ENCODE measurements at places on chromosomes 12 and 14.

DNA sequence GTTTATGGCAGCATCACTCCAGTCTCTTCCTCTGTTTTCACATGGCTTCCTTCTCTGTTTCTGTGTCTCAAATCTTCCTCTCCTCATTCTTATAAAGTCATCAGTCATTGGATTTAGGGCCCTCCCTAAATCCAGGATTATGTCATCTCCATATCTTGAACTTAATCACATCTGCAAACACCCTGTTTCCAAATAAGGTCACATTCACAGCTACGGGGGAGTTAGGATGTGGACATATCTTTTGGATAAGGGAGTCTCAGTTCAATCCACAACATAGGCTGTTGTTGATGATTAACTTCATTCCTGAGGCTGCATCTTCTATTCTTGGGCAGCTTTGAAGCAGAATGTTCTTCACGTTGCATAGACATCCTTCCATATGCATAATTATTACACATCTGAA is 40.3 kb upstream of the NTF3 start:
- no peak for DNase-seq

DNA sequence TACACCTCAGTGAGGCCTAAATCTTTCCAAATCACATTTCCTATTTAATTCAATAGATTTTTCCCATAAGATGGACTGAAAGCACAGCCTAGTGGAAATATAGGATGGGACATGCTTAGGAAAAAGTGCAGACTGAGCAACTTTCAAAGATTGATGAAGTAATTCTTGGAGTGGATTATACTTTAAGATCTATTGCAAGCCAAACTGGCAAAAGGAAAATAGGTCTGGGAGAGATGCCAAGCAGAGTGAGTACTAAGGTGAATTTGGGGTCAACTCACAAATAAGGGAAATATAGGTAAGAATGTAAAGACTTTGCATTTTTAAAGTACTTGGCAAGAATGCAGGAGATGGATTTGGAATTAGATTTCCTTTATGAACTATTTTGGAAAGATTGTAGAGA is 170.2 kb upstream of the FOXG1 start:
- DNase-seq, result no peak

DNA sequence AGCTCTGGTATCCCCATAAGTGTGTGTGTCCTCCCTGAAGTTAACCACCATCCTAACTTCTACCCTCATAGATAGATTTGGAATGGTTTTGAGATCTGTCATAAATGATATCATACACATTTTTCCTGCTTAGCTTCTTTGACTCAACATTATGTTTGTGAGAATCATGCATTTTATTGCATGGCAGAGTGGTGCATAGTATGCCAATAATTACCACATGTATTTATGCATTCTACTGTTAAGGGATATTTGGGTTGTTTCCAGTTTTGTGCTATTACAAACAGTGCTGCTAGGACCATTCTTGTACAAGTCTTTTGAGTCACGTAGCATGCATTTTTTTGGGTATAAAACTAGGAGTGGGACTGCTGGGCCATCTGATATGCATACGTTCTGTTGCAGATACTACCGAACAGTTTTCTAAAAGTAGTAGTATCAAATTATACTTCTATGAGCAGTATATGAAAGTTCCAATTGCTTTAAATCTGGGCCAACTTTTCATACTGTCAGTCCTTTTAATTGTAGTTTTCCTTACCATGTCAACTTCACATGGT is 13.4 kb downstream of the GRIP1 start:
- DNase-seq, result no peak

GRCh38 chr12:51264297-51264696 is 5.9 kb downstream of the SMAGP start:
- no peak for DNase-seq

- no peak for DNase-seq
Measured at GRCh38 chr14:20412411-20412810, 890 bp downstream of the TEP1 start.

- no peak for DNase-seq
Measured at GRCh38 chr14:102761206-102761605, 16.0 kb upstream of the TRAF3 start.

DNA sequence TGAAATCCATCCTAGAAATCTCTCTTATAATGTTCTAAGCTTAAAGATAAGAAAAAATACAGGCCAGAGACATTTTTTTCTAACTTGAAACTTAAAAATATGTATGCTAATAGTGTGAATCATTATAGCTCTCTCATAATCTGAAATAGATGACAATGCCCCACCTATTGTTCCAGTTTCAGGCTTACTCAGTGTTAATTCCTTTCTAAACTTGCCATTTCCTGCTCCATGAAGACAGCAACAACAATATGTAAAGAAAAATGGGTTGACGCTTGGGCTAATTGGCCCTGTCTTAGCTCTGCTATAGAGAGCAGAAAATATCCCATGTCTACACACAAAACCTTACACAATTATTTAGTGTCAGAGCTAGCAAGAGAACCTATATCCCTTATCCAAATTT is 37.1 kb downstream of the LMO3 start:
- DNase-seq, result no peak

DNA sequence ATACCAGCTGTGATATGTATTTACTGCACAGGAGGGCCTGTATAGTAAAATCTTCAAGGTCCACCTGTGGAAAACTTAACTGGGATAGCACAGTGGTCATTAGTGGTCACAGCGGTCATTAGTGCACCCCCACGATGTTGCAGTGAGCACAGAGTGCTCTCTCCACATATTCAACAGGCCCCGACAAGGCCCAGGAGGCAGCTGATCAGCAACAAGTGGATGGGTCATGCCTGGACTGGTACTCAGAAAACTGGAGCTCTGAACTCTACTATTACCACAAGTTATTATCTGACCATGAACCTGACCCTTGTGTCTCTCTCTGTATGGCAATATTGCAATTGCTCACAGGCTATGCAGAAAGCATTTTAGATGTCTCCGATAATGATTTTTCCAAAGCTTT is 129.5 kb downstream of the SLC35F4 start:
- DNase-seq, result no peak

DNA sequence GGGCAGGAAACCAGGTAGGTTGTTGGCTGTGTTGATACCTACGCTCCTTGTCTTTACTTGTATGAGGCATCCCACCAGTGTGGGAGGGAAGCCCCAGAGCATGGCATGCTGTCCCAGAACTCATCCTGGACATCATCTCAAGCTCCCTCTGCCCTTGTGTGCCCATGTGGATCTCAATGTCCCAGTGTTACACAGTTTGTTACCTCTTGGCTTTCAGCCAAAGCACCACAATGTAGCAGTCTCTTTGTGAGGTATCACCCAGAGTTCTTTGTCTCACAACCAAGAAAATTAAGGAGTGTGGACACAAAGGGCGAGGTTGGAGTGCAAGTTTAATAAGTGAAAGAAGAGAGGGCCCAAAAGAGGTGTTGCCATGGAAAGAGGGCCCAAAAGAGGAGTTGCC is 43.1 kb upstream of the CDKN3 start:
- no peak for DNase-seq

DNA sequence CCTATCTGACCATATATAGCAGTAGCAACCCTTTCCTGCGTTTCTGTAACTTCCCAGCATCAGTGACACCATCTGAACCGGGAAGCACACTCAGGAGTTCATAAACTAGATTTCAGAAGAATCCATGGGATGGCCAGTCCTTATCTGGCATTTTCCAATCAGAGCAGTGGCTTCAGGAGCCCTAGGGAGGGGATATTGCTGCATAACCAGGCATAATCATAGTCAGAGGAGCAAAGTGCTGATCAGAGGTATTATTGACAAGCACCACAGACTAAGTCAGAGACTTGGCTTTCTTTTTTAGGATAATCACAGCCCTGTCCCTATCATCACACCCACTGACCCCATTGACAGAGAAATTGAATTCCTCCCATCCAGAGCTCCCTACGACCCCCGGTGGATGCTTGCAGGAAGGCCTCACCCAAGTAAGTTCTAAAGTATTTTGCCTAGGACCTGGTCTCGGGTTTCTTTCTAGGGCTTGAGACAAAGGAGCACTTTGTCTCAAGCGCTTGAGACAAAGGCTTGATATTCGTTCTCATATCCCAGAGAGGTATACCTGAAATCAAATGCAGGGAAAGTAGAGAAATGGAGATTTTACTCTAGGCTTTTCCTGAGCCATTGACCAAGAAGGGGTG is 55.1 kb downstream of the FOXN4 start:
- no peak for DNase-seq

DNA sequence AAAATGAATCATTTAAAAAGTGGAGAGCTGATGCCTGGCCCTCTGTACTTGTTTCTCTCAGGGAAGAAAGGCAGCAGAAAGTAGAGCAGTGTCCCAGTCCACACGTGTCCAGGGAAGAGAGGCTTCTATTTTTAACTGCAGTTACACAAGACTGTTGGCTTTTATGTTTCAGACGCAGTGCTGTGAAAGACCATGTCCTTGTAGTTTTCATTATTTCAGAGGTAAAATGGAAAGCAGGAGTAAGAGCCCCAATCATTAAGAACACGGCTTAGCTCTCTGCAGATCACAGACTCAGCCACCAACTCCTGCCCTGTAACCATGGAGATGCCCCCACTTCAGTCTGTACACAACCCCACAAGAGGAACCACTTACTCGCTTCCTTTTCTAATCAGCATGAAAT is 336.3 kb downstream of the DAD1 start:
- no peak for DNase-seq

- DNase-seq, result no peak
Measured at GRCh38 chr14:34678306-34678705, 36.1 kb downstream of the CFL2 start.

- DNase-seq, result no peak
Measured at GRCh38 chr12:111792155-111792855, 25.6 kb downstream of the ALDH2 start.

- no peak for DNase-seq
Measured at GRCh38 chr14:35898217-35898775, 72.2 kb downstream of the BRMS1L start.

Data from effector CD8-positive, alpha-beta T cell (primary cell).